ENCODE measurements at places on chromosomes 16 and 17.

DNA sequence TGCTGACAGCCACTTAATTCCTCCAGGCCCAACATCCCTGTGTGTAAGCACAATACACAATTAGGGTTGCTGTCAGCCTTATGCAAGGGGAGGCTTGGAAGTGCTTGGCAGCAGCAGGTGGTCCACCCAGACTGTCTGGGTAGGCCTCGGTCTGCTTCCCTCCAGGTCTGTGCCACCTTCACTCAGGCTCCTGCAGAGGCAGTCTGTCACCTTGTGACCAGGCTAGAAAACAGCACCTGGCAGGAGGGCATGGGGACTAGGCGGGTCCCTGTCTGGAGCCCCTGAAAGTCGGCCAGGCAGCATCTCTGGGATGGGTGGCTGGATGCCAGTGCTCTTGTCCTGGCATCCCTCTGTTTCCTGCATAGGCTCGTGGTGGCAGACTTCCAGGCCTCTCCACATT, 578.1 kb downstream of the KCNJ18 start:
- no peak for DNase-seq

- peak; percentile 2 for DNase-seq
Observed at GRCh38 chr16:53912155-53912554, 208.2 kb downstream of the FTO start.

GRCh38 chr16:2237493-2238149, 1.4 kb downstream of the DNASE1L2 start:
- no peak for DNase-seq

DNA sequence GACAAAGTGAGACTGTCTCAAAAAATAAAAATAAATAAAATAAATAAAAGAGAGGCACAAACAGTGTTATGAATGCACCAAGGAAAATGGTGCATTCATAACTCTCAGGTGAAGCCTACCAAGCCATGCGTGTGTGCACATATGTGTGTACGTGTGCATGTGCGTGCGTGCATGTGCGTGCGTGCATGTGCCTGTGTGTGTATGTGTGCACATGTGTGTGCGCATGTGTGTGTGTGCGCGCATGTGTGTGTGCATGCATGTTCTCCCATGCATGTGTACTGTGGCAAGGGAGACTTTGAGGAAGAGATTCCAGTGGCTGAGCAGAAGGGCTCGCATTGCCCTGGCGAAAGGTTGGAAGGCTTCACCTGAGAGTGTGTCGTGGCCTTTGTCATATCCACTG, 4.7 kb downstream of the SPN start:
- no peak for DNase-seq

DNA sequence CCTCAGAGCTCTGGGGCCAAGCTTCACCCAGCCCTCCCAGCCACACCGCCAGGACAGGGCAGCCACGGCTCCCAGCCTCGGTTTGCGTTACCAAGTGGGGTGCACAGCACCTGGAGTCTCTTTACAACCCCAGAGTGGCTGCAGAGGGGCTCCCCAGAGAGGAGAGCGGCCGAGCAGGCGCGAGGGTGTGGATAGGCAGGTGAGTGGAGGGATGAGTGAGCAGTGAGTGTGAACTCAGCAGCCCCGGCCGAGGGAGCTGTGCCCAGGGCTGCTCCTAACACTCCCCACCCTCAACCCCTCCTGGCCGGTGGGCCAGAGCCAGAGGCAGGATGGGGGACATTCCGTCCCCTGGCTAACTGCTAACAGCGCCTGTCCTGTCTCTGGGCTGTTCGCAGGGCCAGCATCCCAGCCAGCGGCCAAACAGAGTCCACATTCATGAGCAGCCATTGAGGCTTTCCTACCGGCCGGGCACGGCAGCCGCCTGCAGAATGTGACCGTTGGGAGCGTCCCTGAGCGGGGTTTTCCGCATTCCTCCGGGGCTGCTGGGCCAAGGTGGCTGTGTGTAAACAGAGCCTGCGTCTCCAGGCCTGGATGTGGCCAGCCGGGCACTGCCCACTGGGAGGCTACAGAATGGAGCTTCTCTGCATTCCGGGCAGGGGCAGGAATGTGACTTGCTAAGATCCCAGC, 5.3 kb downstream of the ZNF469 start:
- no peak for DNase-seq

DNA sequence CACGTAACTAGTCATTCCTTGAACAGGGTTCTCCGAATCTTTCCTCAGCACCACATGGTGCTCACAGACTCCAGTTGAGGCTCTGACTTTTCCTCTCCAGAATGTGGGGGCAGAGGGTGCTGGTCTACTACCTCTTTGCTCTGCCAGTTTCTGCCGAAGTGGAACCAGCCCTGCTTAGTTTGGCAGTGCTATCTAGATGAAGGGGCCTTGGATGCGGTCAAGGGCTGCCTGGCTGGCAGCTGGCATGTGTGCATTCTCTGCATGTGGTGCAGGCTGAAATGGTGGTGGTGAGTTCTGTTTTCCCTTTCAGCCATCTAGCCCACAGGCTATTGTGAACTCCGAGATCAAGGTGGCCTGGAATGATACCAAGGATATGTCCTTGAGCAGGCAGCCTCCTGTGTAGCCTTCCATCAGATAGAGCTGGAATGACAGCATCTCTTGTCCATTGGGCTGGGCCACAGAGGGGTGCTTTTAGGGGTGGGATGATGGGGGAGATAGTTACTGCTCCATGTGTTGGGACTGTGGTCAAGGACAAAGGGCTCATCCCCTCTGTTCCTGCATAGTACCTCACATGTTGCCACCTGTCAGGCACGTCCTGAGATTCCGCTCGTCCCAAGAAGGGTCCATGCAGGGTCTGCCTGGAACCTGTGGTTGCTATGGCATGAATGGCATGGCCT, 2.0 kb downstream of the DYNLL2 start:
- no peak for DNase-seq

Data from stimulated activated naive CD4-positive, alpha-beta T cell treated with Interleukin-2 at 50 U/mL for 16 hours (primary cell).